ENCODE measurements at places on chromosomes 1 and 21.

DNA sequence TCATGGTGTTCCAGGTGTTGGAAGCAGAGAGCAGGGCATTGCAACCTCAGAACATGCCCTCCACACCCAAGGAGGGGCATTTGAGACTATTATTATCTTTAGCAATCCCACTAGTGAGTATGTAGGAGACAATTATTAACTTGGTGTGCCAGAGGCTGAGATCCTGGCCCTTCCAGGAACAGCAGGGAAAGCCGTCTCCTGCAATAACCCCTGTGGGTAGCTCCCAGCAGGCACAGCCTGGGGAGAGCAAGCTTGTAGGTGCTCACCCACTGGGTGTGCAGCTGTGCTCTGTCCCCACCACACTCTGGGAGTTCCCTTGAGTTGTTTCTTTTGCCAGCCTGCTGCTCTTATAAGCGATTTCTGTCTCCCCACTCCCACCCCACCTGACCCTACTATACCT, 10.3 kb downstream of the CFAP107 start:
- DNase-seq = peak; percentile 19

DNA sequence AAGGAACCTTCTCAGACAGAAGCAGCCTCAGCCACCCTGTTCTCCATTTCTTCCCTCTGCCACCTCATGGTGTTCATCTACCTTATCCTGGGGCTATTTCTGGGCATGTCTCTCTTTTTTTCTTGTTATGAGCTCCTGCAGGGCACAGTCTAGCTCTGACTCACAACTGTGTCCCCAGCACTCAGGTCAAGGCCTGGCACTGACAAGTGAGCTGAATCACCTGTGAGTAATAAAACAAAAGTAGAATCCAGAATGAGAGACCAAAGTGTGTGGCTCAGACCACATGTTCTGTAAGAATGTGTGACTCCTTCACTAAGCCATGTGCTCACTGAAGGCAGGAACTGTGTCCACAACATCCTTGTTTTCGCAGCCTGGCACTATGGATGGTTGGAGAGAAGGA, 23.2 kb downstream of the C1orf94 start:
- DNase-seq = no peak

GRCh38 chr1:112954017-112954650, 1.9 kb downstream of the SLC16A1 start:
- no peak for DNase-seq

GRCh38 chr1:117661027-117661426, 55.2 kb downstream of the TENT5C start:
- DNase-seq = no peak

DNA sequence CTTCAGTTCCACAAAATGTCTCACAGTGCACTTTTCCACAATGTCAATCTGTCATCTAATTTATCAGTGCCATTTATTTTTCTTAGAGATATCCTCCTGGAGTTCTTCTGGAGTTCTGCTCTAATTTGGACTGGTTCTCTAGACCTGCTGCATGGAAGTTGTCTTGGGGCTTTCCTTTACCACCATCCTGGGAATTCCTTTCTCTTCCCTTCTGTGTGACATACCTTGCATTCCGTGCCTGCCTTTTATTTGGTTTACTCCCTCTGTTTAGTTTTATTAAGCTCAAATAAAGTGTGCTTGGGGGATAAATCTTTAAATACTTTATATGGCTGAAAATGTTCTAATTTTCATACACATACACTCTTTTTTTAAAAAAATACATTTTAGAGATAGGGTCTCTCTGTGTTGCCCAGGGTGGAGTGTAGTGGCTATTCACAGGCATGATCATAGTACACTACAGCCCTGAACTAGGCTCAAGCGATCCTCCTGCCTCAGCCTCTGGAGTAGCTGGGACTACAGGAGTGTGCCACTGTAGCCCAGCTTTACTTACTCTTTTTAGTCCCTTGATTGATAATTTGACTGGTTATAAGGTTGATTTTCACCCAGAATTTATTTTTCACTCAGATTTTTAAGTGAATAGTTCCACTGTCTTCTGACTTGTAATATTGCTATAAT, 14.4 kb downstream of the MTF2 start:
- no peak for DNase-seq

GRCh38 chr1:62800281-62800680, 16.3 kb downstream of the ATG4C start:
- no peak for DNase-seq

DNA sequence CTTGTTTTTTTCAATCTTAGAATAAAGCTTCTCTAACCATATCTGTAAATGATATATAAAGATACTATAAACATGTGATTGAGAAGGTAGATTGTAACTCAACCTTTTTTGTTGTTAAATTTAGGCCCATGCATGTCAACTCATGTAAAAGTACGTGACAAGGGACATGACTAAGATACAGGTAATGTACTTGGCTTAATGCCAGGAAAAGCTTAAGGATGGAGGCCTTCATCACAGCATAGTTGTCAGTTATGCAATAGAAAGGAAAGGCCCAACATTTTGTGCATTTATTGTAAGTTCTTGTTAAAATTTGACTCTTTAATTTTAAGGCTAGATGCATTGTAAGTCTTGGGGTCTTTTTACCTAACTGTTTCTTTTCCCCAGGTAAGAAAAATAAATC, 305.1 kb downstream of the LTN1 start:
- DNase-seq = no peak

GRCh38 chr1:207654320-207654719, 9.4 kb downstream of the CR1L start:
- DNase-seq = no peak

GRCh38 chr1:22290611-22291010, 147.7 kb upstream of the WNT4 start:
- no peak for DNase-seq

- no peak for DNase-seq
Observed at GRCh38 chr1:58333511-58333910, 213.0 kb downstream of the OMA1 start.
